Progenitor cell of endocrine pancreas (in vitro differentiated cells): ENCODE measurements at places on chromosomes 3 and 15.

DNA sequence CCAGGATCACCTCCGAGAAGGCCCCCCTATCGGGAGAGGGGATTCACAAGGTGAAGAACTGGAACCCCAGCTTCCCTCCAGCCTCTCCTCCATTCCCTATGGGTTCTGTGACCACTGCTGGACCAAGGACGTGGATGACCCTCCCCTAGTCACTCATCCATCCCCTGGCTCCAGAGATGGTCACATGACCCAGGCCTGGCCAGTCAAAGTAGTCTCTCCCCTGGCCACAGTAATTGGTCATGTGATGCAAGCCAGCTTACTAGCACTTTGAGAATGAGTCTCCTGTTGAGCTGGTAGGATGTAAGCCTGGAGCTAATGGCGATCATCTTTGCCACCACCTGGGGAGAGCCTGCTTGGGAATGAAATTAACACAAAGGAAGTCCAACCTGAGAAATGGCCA lies 3.9 kb downstream of the CAMK1 start:
- no peak for DNase-seq

- no peak for DNase-seq
Measured at GRCh38 chr15:67955252-67955651, 98.9 kb upstream of the PIAS1 start.

- no peak for DNase-seq
Measured at GRCh38 chr3:155335724-155336354, 42.4 kb upstream of the STRIT1 start.

DNA sequence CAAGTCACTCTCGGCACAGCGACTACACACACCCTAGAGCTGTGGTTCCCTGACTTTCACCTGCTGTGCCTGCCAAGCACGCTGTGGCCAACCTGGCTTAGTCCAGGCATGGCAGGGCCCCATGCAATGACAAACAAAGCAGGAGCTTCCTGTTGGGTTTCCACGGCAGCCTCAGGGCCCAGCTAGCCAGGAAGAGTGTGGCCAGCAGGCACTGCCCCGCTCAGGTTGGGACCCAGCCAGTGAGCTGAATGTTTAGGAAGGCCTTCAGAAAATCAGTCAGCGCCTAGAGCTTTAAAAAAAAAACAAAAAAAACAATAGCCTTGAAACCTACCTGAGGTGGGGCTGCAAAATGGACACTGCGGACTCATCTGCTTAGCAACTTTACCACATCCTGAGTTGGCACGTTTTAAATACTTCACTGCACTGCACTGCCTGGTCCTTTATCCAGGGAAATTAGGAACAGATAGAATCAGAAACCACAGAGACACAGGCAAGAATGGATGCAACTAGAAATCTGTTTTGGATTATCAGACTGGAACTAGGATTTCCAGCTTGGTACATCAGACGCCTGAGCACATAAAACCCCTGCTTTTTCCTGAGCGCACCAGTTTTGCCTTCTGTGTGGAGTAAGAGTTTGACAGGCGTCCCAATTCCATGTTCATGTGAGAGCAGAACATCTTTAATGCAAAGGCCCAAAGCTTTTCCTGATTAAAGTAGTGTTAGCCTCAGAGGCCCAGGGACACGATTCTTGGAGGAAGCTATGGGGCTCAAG lies 36.2 kb upstream of the LDHAL6B start:
- no peak for DNase-seq

- no peak for DNase-seq
Measured at GRCh38 chr3:171163101-171164066, 136.9 kb upstream of the SLC2A2 start.

DNA sequence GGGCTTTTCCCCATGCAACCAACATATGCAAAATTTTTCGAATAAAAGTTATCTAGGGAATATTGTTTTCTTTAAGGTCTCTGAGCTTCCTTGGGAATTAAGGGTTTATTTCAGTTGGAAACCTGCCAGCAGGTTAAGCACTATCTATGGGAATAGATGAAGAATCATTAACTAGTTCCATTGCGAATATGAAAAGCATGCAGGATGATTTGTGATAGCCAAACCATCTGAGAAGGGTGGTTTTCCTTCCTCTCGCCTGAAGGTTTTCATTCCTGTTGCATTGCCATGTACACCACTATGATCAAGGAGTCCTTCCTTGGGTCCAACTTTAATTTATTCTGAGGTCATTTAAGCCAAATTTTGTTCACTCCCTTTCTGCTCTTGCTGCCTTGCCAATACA lies 184.9 kb downstream of the NR2F2 start:
- no peak for DNase-seq

GRCh38 chr15:86591158-86591557 lies 511.5 kb downstream of the AGBL1 start:
- no peak for DNase-seq

DNA sequence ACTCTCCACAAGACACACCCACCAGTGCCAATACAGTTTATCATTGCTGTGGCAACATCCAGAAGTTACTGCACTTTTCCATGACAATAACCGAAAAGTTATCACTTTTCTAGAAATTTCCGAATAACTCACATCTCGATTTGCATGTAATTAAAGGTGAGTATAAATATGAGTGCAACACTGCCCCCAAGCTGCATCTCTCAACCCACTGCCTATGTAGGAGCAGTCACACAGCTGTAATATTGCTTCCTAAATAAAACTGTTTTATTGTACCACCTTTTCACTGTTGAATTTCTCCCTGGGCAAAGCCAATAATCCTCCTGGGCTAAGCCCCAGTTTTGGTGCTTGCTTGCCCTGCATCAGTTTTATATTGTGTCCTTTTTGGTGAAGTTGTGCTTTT lies 601.0 kb upstream of the EPHA6 start:
- DNase-seq = no peak

DNA sequence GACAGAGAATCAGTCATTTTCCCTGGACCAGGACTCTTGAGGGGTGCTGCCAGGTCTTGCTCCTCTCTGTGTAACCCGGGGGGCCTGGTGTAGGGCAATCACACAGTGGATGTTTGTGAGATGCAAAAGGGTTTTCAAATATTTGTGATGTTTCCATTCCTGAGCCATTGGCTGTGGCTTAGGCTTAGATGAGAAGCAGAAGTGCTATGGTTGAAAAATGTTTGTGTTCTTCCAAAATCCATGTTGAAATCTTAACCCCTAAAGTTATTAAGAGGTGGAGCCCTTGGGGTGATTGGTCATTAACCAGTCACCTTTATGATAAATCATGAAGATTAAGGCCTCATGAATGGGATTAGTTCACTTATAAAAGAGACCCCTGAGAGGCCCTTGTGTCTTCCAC lies 36.5 kb downstream of the CORO2B start:
- no peak for DNase-seq

GRCh38 chr3:155738580-155739076 lies 6.2 kb downstream of the PLCH1 start:
- DNase-seq = no peak

- DNase-seq = no peak
Measured at GRCh38 chr3:155676252-155676981, 68.5 kb downstream of the PLCH1 start.

DNA sequence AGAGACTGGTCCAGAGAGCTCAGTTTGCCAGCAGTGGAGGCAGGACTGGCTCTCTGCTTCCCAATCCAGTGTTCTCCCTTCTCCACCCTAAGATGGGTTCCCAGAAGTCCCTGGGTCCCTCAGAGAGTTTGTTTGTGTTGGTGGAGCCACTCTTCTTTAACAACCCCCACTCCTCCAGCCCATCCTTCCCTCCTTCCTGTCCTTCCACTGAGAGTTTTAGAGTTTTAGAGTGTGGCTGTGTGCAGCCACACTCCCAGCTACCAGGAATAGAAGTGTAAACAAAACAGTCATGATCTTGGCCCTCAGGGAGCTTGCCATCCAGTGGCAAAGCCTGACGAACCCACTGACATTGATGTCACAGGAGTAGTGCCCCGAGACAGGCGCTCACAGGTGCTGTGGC lies 12.5 kb upstream of the FBLN2 start:
- DNase-seq = no peak

DNA sequence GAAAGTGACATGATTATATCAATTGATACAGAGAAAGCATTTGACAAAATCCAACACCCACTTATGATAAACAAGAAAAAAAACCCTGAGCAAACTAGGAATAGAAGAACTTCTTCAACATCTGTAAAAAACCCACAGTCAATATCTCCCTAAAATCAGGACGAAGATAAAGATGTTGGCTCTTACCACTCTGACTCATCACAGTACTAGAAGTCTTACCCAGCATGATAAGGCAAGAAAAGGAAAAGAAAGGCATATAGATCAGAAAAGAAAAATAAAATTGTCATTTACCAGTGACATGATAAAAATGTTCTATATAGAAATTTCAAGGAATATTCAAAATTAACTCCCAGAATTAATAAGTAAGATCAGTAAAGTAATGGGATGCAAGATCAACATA lies 7.2 kb upstream of the FBXW12 start:
- no peak for DNase-seq

- no peak for DNase-seq
Measured at GRCh38 chr15:41805711-41806110, 22.2 kb upstream of the JMJD7 start.

DNA sequence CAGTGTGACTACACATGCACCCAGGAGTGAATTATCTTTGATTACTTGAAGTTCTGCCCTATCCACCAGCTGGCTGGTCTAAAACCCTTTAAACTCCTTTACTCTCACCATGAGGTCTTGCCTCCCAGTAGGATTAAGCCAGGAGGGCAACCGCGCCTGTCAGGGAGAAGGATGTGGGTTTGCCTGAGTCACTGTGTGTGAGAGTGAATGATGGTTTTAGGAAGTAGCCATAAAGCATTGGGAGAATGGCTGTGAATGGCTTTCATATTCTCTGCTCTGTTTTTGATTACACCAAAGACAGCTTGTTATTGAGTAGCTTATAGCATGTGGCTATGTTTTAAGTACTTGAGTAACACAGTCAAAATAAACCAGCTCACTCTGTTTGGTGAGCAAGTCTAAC lies 637.7 kb upstream of the TBL1XR1 start:
- no peak for DNase-seq

GRCh38 chr3:112514527-112515128 lies 15.4 kb upstream of the BTLA start:
- DNase-seq = no peak

GRCh38 chr3:72661115-72661457 lies 187.2 kb downstream of the SHQ1 start:
- no peak for DNase-seq

- no peak for DNase-seq
Measured at GRCh38 chr3:52005571-52005986, 9.9 kb upstream of the RPL29 start.

GRCh38 chr3:152284906-152285305 lies 16.2 kb downstream of the MBNL1 start:
- DNase-seq = no peak

- no peak for DNase-seq
Measured at GRCh38 chr15:35880896-35881295, 334.9 kb upstream of the DPH6 start.

GRCh38 chr15:99006904-99007495 lies 592 bp downstream of the PGPEP1L start:
- DNase-seq = no peak

- no peak for DNase-seq
Measured at GRCh38 chr15:31458596-31459399, 132.2 kb downstream of the KLF13 start.

DNA sequence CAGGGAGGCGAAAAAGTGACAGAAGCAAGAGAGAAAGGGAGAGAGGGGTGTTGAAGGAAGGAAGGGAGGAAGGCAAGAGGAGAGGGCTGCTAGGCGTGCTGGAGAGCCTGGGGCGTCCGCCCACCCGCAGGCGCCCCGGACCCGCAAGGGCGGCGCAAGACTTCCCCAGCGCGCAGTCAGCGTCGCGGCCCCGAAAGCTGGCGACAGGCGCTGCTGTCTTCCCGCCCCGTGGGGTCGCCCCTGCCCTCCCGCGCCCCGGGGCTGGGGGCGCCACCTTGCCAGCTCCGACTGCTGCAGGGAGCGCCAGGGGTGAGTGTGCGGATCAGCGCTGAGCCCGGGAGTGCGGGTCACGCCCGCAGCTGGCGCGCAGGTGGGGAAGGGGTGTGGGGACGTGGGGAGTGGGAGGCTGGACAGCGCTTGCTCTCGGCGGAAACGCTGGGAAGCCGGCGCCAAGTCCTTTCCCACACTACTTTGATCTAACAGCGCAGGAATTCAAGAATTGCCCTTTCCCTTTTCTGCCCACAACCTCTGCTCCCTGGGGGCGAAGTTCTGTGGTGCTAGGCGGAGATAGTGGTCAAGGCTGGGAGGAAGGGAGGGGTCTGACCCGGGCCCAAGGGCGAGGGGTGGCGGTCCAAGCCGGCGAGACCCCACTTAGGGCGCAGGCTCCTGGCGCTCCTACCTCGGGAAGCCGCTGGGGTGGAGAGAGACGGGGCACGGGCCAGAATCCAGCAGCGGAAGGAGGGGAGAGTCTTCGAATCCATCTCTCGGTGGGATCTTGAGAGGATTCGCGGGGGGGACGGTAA lies 266.1 kb downstream of the CGGBP1 start:
- DNase-seq = peak; percentile 53

DNA sequence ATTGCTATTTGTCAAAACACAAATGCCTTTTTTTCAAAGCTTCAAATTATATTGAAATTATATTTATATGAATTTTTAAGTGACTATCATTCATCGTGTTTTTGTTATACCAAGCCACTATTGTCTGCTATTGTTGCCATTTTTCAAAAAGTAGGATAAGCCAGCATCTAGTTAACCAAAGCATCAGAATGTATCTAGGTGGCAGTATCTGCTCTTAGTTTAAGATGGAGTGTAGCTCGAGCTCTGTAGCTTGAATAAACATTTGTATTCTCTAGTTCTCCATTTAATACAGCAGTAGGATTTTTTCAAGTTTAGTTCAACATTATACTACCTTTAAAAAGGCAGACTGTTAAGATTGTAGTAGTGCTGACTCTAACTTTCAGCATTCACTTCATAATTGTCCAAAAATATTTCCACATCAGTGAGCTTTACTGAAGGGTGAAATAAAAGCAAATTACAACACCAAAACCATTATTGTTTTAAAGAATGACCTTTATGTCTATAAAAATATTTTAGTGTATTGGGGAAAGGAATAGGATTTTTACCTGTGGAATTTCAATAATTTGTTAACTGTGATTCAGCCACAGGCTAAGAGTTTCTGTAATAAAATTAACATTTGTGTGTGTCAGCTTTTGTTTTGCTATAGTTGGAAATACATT lies 19.6 kb upstream of the C15orf61 start:
- no peak for DNase-seq

DNA sequence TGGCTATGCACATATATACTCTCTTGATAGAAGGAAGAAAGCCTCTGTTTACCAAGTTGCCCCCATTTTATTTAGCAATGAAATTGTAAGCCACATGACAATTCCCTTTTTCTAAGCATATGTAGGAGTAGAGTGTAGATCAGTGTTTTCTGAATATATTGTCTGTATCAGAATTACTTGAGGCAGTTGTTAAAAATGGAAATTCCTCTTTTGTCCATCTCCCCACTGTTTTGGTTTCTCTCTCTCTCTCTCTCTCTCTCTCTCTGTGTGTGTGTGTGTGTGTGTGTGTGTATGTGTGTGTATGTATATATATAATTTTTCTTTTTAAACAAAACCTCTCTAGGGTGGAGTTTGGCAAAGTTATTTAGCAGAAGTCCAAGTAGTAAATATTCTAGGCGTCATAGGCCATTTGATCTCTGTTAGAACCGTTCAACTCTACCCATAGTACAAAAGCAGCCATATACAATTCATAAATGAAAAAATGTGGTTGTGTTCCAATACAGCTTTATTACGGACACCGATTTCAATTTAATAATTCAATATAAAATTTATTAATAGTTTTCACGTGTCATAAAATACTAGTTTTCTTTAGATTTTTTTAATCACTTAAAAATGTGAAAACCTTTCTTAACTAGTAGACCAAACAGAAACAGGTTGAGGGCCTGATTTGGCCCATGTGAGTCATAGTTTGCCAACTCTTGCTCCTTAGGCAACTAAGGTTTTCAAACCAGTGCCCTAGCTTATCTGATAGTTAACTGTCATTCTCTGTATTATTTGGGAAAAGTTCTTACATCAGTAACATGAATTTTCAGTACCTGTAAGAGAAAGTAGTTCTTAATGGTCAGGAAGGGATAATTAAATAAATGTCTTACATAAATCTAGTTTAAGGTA lies 39.8 kb downstream of the UBE2E1 start:
- no peak for DNase-seq
